ENCODE measurements at places on chromosomes 6 and 20.

DNA sequence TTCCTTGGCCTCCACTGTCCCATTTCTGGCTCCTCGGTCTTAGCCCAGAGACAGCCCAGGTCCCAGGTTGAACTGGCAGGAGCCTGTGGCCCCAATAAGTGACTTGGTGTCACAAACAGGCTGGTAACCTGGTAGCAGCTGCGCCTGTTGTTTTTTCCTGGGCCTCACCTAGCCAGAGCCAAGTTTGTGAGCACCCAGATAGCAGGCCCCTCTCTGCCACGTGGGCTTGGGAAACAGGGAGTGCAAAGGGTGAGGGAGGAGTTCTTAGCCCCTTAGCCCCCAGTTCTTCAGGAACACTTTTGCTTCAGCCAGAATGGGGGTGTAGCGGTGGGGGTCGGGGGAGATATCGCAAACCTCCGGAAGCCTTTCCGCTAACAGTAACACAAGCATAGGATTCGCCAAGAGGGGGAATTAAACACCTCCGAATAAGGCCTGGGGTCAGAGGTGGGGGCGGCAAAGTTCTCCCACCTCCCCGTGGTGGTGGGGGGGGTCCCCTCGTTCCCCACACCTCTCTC is 760 bp downstream of the C6orf132 start:
- DNase-seq, result peak; percentile 14

DNA sequence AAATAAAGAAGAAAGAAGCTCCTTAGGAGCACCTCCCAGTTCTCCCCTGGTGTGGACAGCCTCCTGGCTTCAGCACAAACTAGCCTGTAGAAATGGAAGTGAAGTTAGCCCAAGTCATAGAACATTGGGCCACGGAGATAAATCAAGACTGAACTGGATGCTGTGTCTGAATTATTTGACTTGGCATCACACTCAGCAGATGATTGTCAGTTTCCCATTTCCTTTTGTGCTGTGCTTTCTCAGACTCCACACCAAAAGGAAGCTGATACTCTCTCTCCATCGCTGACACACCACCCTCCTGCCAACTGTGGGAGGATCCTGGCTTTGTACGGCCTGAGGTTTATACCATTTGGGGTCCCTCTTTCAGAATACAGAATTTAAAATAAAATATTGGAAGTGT is 209.8 kb downstream of the TFAP2A start:
- DNase-seq, result no peak

GRCh38 chr6:8194490-8194889 is 92.1 kb upstream of the EEF1E1 start:
- no peak for DNase-seq

GRCh38 chr6:35191889-35192288 is 21.9 kb upstream of the SCUBE3 start:
- no peak for DNase-seq

DNA sequence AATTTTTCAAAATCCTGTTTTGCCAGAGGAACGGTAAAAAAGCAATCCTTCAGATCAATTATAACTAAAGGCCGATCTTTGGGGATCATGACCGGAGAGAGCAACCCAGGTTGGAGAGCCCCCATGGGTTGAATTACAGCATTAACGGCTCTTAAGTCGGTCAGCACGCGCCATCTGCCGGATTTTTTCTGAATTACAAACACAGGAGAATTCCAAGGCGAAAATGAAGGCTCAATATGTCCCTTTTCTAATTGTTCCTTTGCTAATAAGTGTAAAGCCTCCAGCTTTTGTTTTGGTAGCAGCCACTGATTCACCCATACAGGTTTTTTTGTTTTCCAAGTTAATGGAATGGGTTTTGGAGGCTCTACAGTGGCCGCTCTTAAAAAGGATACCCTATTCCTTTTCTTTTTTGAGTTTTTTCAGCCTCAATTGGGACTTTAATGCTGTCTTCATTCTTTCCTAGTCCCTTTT is 16.9 kb upstream of the PTCRA start:
- peak; percentile 63 for DNase-seq

DNA sequence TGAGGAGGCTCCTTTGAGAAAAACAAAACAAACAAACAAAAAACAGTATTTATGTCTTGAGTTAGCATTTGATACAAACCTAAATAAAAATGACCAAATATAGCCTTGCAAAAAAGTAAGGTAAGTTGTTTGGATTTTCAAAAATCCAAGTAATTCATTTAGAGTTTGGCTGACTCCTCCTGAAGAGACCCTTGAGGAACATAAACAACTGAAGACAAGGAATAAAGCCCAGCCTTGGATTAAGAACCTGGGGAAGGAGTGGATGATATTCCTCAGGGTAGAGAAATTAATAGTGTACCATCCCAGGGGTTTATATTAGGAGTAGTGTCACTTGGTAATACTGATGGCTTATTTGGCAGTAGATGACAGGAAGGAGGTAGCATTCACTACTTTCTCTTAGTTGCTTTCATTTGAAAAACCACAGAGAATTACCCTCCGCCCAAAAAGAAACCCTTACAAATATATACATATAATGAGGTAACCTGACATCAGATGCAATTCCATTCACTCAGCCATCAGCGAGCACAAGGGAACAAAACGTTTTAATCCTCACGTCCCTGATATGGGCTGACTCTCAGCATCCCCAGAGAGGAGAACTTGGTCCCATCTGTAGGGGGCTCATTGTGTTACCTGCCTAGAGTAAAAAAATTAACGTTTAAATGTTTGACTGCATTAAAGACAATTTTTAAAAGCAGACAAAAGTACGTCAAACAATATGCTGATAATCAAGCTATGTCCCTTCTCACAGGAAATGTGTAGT is 57.0 kb downstream of the SOBP start:
- no peak for DNase-seq

DNA sequence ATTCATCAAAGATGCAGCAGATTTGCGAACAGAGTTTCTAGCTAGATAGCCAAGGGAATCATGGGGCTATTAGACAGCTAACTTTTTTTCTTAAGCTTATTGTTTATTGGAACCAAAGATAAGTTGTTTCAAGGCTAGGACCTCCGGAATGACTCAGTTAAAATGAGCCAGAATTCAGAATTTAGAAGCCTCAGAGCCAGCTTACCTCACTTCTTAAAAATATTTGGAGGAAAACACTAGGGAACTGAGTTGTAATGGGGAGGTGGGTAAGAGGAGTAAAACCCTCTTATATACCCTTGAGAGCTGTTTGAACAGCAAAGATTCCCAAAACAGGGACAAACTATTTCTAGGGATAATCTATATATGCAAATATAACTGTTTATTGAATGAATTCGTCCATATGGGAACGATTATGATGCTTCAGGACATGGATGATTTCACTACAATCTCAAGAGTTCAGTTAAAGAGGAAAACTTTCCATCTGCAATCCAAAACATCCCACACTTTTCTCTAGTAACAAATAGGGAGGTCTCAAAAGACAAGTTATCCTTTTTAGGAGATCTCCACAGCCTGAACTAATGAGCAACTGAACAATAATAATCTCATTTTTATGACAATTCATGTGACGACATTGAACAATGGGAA is 12.6 kb upstream of the CARMIL1 start:
- peak; percentile 52 for DNase-seq

DNA sequence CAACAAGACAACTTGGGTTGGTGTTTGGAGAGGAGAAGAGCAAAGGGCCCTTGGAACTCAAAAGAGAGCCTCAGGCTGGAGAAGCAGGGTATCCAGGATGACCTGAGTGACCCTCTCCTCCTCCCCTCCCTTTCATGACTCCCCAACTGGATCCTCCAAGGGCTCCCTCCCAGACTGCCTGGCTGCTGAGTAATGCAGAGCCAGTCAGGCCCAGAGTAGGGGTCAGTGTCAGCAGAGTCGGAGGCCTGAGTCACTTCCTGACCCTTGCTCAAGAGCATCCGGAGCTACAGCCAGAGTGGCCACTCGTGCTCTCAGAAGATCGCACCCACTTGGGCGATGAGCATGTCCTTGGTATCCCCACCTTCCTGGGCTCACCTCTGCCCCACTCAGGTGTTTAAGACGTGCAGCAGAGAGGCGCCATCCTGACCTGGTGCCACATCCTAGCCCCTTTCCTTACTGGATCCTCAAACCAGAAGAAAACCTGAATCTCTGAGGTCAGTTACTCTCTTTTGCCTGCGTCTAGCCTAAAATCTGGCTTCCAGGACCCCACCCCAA is 2.8 kb upstream of the MAPK13 start:
- peak; percentile 38 for DNase-seq

DNA sequence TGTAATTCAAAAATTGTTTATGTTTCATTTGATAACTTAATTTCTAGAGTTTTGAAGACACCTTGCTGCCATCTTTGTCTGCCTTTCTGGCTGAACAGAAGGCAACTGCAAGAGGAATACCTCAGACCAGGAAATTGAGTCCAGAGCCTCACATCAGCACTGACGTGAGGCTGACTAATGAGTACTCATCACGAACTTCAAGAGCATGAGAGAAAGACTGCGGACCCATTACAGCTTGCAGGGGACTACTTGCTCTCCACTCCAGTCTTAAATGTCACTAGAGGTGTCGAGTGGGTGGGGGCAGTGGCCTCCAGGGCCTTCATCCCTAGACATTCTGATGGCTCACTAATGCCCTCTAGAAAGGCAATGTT is 109.5 kb upstream of the SSTR4 start:
- peak; percentile 26 for DNase-seq

GRCh38 chr6:7112741-7113313 is 5.1 kb downstream of the RREB1 start:
- no peak for DNase-seq

DNA sequence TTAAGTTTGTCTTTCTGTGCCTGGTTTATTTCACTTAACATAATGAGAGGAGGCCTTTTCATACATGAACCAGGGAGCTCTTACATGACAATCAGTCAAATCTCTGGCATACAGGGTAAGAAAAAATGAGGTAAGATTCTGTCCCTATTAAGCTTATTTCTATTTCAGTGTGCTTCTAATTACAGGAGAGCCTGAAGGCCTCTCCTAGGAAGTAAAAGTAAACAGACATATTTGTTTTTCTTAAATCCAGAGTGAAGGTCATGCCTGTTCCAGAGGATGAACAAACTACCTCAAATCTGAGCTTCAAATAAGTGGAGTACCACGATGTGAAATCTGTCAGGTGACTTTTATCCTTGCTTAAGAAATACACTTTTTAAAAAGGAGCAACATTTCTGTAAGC is 72.6 kb downstream of the POPDC3 start:
- DNase-seq, result no peak

DNA sequence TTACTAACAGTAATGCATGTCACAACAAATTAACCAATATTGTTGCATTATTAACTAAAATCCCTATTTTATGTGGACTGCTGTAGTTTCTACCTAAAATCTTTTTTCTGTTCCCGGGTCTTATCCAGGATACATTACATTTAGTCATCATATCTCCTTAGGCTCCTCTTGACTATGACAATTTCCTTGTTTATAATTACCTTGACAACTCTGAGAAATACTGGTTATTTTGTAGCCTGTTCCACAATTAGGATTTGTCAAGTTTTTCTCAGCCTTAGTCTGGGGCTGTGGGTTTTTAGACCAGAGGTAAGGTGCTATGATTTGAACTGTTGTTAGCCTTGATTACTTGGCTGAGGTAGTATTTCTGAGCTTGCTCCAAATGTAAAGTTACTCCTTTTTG is 3.7 kb downstream of the FBXO5 start:
- no peak for DNase-seq

GRCh38 chr20:34536798-34537394 is 20.7 kb downstream of the DYNLRB1 start:
- DNase-seq, result peak; percentile 32

DNA sequence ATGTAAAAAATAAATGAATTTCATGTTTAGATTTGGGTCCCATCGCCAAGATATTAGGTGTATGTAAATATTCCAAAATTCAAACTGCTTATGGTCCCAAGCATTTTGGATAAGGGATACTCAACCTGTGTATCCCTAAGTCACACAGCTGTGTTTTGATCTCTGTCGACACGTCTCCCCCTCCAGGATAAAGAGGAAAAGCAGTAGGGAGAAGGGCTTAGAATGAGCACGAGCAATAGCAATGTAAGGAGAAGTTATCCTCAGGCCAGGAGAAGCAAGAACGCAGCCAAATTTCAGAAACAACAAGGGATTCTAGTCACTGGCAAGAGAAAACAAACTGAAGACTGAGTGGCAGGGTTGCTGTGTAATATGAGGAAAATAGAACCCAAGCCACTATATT is 181.2 kb downstream of the AIG1 start:
- DNase-seq, result no peak

DNA sequence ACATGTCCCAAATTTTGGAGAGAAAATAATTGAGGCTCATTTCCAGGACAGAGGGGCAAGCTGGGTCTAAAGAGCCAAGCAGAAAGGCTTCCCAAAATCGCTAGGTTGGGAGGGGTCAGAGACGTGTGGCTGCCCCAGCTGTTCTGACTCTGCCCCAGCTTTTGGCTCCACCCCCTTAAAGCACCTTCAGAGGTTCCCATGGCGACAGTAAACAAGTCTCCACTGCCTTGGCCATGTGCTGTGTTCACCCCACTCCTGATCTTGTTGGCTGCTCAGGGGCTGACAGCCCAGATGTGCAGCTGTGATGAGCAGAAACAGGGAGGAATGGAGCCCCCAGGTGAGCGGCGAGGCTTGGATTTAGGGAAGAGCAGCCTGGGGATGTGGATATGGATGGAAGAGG is 72.8 kb upstream of the SPTLC3 start:
- no peak for DNase-seq

- DNase-seq, result peak; percentile 79
These were observed 150.6 kb downstream of the GJA10 start for GRCh38 chr6:90044833-90045381.

DNA sequence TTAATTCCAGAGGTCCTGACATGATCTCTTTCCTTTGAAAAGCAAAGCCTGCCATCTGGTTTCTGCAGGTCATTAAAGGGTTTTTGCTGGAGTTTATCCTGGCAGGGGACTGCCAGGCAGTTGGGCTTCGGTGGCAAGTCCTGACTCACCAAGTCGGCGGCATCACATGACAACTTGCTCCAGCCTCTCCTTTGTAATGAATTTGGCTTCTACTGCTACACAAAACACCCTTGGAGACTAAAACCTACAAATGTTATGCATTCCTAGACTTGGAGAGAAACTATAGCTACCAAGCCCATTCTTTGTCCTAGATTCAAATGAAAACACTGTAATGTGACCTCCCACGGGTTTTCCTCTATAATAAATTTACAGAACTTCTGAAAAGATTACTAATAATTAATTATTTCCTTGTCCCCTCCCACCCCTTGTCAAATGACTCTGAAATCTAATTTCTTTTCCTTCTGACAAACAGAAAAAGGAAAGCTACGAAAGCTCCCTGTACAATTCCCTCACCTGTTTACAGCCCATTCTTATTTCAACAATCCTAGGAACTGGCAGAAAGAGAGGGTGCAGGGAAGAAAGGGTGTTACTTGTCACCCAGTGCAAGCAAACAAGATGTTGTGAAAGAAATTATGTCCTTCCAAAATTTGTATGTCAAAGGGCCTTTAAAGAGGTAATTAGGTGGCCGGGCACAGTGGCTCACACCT is 62.9 kb downstream of the QRSL1 start:
- DNase-seq, result peak; percentile 14

- no peak for DNase-seq
These were observed at the start of gene VNN1 for GRCh38 chr6:132713352-132714134. Gene VNN1 (minus strand): TSS chr6:132714055. CDS start chr6:132714035, 20 bp downstream.

GRCh38 chr20:63750807-63751470 is 11.4 kb downstream of the SLC2A4RG start:
- no peak for DNase-seq
